ENCODE measurements at places on chromosomes 3 and 15.
A peak's percentile ranks its signal among the peaks of the same experiment; 100 is the strongest.

DNA sequence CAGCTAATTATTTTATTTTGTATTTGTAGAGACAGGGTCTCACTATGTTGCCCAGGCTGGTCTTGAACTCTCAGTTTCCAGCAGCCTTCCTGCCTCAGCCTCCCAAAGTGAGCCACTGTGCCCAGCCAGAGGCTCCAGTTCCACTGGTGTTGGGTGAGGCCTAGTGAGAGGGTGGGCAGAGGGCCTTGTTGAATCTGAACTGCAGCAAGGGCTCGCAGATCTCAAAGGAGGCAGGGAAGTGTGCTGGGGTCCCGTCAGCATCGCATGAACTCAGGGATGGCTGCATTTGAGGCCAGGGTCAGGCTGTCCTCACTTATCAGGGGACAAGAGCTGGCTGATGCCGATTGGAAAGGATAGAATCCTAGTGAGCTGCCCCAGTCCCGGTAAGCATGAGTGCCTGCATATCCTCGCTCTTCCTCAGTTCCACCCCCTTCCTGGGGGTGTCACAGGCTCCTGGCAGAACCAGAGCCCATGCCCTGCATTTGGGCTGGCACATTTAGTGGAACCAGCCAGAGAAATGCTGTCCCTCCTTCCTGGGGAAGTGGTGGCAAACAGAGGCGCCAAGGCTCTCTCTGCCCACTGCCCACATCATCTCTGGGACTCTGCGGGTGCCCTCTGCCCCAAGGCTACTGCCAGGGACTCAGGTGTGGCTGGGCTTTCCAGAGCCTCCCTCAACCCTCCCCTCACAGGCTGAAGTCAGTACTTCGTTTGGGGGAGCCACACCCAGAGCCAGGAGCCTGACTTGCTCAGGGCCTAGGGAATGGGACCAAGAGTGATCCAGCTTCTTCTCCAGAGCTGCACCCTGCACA lies 24.1 kb downstream of the ALS2CL start:
- no peak for DNase-seq

GRCh38 chr3:32391643-32392535 lies at the start of gene CMTM7:
Gene CMTM7 (plus strand): TSS chr3:32391853. CDS start chr3:32391907, 54 bp downstream.
- peak; percentile 45 for DNase-seq

DNA sequence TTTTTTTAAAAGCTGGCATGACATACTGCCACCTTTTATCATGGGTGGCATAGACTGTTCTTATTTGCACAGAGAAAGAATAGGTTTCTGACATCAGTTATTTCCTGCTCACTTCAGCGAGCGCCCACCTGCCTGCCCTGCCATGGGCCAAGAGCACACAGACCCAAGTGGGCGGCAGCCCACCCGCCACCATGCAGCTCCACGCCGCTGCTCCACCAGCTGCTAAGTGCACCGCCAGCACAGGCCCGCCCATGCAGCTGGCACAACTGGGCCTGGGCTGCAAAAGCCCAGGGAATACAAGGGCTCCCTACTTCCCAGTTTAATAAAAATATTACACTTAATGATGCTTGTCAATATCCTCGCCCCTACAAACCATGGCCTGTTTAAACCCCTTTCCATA lies 15.4 kb downstream of the ZNF148 start:
- no peak for DNase-seq

DNA sequence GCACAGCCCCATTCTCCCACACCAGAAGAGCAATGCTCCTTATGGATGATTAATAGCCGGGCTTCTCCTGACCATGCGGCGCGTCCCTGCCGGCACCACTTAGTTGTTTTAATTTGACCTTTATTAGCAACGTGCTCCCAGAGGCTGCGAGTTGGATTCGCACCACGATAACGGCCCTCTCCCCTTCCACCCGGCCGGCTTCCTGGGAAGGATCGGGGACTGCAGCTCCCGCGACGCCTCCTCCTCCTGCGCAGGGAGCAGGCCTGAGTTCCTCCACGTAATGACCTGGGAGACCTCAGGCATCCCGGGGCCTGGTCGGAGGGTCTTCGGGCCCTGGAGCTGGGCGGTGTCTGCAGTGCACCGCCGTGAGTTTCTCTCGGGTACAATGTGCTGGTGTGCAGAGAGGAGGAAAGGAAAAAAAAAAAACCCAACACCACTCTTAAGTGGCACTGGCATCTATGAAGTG lies 243.3 kb upstream of the TOPAZ1 start:
- no peak for DNase-seq

DNA sequence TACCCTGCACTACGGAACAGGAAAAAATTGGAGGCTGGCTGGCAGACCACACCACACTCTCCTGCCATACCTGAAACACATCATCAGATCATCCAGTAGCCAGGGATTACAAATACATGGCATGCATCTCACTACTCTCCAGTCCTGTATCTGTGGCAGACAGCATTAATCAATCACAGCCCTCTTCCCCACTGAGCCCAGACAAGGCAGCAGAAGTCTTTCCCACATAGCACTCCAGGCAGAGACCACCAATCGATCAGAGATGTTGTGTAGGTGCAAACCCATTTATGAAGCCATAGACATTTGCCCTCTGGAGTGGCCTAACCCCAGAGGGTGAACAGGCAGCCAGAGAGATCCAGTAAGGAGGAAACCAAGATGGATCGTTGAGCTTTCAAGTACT lies 410.9 kb upstream of the PROK2 start:
- no peak for DNase-seq
